CD4-positive, alpha-beta T cell treated with Interleukin-4 for 1 hour (primary cell): ENCODE measurements at places on chromosomes 4 and X.
A peak's percentile ranks its signal among the peaks of the same experiment; 100 is the strongest.

GRCh38 chrX:44996277-44996676 lies 123.3 kb downstream of the KDM6A start:
- DNase-seq = no peak

DNA sequence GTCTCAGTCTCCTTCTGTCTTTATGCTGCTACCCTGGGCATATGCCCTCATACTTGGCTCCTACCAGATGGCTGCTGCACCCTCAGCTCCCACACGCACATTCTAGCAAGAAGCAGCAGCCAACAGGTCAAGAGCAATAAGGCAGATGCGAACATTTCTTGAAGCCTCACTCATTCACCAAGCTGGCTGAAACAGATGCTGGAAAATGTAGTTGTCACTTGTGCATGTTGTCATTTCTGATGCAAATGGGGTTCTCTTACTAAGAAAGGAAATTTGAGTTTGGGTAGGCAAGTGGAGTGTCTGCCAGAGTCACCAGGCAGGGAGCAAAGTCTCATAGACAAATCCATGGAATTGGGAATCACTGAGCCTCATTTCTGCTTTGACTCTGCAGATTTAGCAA lies 57.4 kb upstream of the SORBS2 start:
- DNase-seq = no peak

DNA sequence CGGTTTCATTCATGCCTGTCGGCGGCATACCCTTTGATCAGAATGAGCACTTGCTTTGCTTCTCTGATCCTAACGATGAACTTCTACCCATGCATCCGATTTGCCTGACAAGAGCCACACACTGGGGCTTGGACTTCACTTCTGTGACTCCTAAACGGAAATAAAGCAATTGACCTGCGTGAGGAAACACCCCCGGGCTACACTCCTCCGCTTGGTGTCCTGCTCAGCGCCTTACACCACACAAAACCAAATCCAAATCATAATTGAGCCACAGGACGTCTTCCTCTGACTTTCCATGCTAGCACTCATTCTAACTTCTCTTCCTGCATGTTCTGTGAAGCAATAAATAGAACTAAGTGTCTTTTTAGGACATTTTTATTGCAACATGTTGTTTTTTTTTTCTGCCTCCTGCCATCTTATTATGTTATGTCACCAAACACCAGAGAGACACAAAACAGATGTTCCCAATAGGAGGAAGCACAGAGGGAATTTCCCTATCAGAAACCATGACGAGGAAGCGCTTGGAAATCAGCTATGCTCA lies 110.8 kb upstream of the FAM9B start:
- DNase-seq = no peak

DNA sequence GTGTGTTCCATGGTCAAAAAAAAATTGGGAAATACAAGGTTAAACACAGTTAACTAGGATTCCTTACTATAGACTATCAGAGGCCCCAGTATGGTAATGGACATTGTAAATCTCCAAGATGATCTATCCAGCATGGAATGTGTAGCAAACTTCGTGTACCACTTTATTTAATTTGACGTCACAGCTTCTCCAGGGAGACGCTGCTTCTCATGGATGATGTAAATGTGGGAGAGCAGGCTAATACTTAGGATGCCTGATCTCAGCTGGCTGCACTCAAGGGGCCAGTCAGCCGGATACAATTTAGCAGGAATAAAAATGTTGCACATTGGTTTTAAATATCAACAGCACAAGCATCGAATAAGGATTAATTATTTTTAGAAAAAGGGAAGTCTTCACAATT lies 111.7 kb upstream of the HPF1 start:
- no peak for DNase-seq

DNA sequence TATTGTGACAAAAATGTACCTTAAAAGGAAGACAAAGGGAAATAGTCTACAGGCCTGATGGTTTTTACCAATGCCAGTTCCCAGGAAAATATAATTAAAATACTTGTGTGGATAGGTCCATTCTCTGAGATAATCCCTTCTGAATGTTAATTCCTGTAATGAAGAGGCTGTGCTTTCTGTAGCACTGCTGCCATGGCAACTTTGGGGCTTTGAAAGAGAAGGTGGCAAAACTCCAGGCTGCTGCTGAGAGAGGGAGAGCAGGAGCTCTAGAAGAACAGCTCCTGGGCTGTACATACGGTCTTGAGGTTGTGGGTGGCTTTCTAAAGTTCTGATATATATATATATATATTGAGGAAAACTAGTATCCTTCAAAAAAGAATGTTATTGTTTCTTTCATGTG lies 125.4 kb downstream of the PDLIM5 start:
- no peak for DNase-seq

- DNase-seq = no peak
These were observed 59.5 kb downstream of the CD38 start for GRCh38 chr4:15837591-15837990.

DNA sequence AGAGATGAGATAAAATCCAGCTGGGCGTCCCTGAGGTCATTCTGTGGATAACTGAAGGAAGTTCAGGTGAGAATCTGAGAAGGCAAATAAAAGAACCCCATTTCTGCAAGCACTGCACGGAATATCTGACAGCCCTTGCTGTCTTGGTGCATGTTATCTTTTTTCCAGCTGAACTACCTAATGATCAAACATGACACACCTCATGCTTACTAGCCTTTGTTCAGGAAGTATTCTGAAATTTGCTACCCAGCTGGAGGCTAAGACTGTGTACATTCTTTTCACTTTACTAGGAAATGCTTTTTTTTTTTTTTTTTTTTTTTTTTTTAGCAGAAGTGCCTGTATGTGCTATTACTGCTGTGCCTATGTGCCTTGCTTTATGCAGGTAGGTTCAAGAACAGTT lies 718.1 kb downstream of the SMARCA1 start:
- no peak for DNase-seq

DNA sequence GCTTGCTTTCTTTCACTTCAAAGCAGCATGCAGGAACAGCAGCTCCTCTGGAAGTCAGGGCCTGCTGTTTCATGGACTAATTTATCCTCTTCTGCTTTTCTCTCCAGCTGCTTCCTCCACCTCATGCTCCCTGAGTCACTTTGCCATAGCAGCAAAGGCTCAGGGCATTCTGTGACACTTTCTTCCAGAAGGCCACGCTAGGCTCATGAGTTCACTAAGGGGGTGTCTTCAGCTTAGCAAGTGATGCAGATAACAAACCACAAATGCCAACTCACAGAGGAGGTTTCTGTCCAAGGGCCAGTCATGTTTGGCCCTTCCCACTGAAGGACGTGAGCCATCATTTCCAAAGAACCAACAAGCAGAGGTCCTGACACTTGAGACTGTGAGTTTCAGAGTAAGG lies 200.2 kb downstream of the ADGRA3 start:
- no peak for DNase-seq

DNA sequence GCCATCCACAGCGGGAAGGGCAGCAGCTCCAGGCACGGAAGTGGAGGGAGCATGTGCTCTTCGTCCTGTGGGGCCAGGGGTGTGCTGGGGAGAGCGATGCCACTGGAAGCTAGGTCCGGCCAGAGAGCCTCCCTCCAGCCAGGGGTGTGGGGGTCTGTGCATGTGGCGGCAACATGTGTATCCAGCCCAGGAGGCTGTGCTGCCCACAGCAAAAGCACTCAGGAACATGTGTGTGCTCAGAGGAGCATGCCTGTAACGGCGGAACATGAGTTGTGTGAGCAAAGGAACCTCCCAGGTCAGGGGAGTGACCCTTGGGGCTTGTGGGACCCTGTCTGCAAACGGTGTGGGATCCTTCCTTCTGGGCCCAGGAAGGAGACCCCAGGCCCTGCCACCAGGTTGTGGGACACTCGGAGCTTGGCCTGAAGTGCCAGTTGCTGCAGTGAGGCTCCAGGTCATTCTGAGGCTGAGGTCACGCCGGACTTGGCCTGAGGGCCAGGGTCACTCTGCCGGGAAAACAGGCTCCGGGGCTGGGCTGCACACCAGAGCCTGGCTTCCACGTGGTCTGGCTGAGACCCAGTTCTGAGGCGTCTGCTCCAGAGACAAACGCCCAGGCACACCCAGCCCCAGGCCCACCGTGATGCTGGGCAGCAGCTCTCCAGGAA lies 37.2 kb downstream of the CPLX1 start:
- no peak for DNase-seq

DNA sequence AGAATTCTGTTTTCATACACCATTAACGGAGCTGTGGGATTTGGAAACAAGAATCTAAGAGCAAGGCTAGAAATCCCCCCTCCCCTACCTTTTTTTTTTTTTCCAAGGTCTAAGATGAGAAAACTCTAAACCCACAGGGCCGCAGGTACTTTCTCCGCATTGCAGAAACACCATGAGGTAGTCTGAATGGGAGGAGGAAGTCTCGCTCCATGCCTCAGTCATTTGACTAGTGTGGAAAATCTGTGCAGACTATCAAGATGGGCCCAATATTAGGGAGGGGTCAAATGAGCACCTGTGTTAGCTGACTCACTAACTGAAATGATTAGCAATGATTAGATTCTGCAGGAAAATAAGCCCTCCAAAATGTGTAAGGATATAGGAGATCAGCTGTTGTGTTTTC lies 40.9 kb upstream of the MAP3K15 start:
- DNase-seq = no peak

DNA sequence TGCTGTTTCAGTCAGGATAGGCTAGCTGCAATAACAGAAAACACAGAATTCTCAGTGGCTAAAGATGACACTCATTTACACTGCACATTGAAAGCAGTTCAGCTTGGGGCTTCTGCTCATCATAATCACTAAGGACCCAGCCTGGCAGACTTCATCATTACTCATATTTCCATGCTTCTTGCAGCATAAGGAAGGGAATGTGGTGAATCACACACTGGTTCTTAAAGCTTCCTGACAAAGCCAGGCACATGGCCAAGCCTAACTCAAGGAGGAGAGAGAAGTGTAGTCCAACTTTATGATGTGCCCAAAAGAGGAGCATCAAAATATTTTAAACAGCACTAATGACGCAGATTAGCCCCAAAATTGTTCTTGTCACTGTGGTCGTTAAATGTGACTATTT lies 186.5 kb downstream of the BANK1 start:
- DNase-seq = no peak

DNA sequence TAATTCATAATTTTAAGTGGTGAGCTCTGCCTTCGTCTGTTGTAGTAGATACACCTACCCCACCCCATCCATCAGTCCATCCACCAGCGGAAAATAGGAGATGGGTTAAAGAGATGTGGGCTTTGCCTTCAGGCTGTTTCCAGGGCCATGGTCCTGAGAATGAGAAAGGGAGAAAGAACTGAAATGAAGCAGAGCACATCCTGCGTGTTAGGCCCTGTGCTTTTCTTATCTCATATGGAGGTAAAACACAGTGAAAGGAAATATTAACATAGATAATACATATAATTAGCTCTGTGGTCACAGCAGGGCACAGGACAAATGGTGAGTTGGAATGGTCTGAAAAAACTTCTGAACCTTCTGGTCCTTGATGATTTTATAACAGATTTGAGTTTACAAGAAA lies 393.5 kb downstream of the BMPR1B start:
- no peak for DNase-seq

DNA sequence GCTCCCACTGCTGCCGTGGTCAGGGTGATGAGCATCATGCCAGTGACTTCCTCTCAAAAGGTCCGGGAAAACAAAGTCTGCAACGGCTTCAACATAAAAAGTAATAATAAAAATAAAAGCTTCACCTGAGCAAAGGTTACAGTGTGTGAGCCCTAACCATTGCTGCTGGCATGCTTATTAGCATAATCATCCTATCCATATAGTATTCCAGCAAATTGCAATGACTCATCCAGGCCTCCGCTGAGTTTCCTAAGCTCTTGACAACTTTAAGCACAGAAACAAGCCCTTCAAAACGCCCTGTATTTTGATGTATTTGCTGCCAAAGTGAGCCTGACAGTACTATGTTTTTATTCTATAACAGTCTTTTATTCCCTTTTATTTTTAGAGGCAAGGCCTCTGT lies 100.5 kb downstream of the AASDH start:
- DNase-seq = no peak

DNA sequence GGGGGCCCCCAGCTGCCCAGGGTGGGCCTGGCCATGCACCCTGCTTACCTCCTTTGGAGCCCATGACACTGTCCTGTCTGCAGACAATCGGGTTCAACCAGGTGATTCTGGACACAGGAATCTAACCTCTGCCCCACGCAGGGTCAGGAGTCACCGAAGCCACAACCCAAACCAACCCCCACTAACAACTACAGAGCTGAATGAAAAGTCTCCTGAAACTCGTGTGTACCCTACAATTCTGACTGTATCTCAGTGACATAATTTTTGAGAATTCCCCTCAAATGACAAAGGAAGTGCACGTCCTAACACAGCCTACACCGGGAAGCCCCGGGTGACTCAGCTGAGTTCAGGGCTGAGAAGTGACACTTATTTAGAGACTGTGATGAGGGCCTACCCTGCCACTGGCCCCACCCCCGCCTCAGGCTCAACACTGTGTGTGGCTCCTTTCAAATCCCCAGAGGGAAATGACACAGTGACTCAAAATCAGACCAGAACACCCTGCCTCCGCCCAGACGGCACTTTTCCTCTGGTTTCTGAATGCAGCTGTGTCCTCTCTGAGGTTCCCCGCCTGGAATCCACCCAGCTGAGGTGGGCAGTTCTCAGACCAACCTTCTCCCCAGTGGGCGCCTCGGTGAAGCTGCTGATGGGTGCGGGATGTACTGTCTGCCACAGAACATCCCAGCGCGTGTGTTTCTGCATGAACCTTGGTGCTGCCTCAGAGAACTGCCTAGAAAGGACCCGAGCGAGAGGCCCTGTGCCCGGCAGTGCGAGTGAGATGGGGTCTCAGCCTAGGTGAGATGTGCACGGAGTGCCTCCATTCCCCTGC lies 9.9 kb downstream of the TNIP2 start:
- peak; percentile 89 for DNase-seq

DNA sequence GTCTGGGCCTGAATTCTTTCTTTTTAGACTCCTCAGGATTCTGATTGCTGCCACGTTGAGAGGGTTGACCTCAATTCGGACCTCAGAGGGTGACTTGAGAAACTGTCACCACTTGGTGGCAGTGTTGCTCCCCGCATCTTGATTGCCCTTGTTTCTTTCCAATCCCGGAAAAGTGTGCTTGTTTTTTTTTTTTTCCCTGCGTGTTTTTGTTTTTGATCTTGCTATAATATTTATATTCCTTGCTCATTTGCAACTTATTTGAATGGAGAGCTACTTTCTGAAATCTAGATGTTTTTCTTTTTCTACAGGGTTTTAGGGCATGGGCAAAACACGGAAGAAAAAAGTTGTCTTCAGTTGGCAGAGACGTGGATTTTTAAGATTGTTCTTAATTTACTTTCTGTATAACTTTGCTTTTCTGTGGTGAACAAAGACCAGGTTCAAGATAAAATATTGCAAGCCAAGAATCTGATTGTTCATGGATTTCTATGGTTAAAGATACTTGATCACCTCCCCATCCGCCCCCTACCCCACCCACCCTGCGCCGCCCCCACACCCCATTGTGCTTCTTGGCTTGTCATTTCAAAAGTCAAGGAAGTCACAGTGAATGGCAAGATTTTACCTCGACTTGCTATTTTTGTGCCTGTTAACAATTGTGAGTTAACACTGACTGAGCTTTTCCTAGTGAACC lies 102.0 kb downstream of the PTTG2 start:
- DNase-seq = peak; percentile 62
